ENCODE measurements at places on chromosomes 12 and 14.

DNA sequence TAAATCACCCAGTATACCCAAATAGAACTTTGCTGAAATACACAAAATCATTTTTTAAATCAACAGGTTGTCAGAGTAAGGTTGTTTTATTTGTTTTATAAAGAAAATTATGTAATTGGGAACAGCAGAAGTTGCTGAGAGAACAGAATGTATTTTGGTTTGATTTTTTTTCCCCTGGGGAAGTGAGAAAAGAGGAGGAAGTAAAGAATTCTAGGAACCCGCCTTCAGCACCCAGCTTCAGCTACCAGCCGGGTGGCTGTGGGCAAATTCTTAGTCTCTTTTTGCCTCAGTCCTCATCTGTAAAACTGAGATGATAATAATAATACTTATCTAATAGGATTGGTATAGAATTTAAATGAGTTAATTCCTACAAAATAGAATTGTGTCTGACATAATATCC, 119.4 kb downstream of the SRGAP1 start:
- no peaks in the 10 kb centered on the region for H3K36me3 ChIP-seq
- H3K27me3 ChIP-seq, result no peaks in the 10 kb centered on the region
- no peak overlapping the region for H3K4me3 ChIP-seq
- DNase-seq, result no peak

GRCh38 chr12:53939141-53940108, 794 bp downstream of the HOXC13 start:
- peaks cover 5% of the 10 kb centered on the region for H3K36me3 ChIP-seq
- peaks cover 97% of the 10 kb centered on the region for H3K27me3 ChIP-seq
- H3K4me3 ChIP-seq, result peak overlapping the region; percentile 54

- H3K4me1 ChIP-seq, result no peaks in the 10 kb centered on the region
- DNase-seq, result no peak
- H3K27ac ChIP-seq, result no peak overlapping the region
These were observed 1145.2 kb downstream of the AACS start for GRCh38 chr12:126210448-126210847.

DNA sequence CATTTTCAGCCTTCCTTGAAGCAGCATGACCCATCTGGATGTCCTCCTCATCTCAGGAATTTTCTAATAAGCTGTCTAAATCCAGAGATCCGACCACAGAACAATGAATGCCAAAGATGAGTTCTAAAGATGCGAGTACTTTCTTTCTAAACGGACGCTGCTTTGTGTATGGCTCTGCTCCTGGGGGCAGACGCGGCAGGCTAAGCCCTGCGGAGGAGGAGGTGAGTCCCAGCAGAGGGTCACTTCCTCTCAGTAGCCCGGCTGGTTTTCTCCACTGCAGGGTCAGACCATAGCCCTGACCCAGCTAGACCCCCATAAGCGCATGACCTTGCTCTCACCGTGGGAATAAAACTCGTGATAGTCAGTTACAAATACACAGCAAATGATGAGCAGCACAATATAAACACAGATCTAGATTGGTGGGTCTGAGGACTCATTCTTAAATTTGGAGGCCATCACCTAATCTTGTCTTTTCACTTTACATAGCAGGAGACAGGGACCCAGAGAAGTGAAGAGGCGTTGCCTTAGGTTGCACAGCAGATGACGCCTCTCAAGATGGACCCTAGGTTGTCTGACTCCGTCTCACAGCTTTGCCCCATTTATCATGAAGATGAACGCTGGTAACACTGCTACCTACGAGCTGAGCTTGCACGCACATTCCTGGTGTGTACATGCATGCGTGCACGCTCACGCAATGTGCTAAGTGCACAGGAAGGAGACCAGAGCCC, 16.6 kb downstream of the SSH1 start:
- no peak overlapping the region for H3K27ac ChIP-seq
- H3K27me3 ChIP-seq, result no peaks in the 10 kb centered on the region
- H3K36me3 ChIP-seq, result peaks cover 21% of the 10 kb centered on the region
- no peak for DNase-seq

GRCh38 chr14:24504425-24504950, 3.6 kb downstream of the CMA1 start:
- H3K4me3 ChIP-seq, result no peak overlapping the region
- no peak for DNase-seq
- no peaks in the 10 kb centered on the region for H3K36me3 ChIP-seq
- no peak overlapping the region for H3K27ac ChIP-seq

GRCh38 chr14:73267474-73267873, 30.2 kb downstream of the PAPLN start:
- DNase-seq, result no peak
- H3K4me3 ChIP-seq, result no peak overlapping the region
- H3K36me3 ChIP-seq, result no peaks in the 10 kb centered on the region
- no peak overlapping the region for H3K27ac ChIP-seq
- H3K4me1 ChIP-seq, result peaks cover 8% of the 10 kb centered on the region
- peaks cover 3% of the 10 kb centered on the region for H3K27me3 ChIP-seq

GRCh38 chr12:12456637-12457036, 99.8 kb downstream of the BORCS5 start:
- H3K27me3 ChIP-seq, result no peaks in the 10 kb centered on the region
- DNase-seq, result no peak
- H3K4me1 ChIP-seq, result no peaks in the 10 kb centered on the region
- no peak overlapping the region for H3K4me3 ChIP-seq
- H3K36me3 ChIP-seq, result peaks cover 14% of the 10 kb centered on the region

DNA sequence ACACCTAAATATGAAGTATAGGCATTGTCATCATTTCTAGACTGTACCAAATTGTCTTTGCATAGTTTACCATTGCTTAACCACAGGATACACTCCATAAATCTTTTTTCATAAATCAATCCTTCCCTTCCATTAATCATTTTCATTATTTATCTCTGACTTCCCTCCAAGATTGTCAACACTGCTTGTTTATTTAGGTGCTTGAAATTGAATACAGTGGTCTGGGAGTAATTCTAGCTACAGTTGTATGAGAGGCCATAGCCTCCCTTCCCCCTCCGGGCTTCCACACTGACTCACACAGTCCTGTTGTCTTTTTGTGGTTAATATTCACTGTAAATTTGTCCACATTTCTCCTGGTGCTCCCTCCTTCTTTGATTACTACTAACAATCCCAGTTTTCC, 114.2 kb upstream of the ARID2 start:
- H3K27me3 ChIP-seq, result no peaks in the 10 kb centered on the region
- DNase-seq, result no peak
- peak overlapping the region; percentile 1 for H3K4me3 ChIP-seq
- no peaks in the 10 kb centered on the region for H3K36me3 ChIP-seq

Measured in type B pancreatic cell (in vitro differentiated cells).